ENCODE measurements at places on chromosomes 1 and 21. TPM values are rescaled to one million over a fixed set of nuclear protein-coding genes. Genes with fewer than 3 reads are reported as not detected.
A peak's percentile ranks its signal among the peaks of the same experiment; 100 is the strongest.

- H3K27me3 ChIP-seq, result no peaks in the 10 kb centered on the region
- H3K4me1 ChIP-seq, result peaks cover 5% of the 10 kb centered on the region
- no peak overlapping the region for H3K4me3 ChIP-seq
- peak overlapping the region; percentile 72 for H3K27ac ChIP-seq
Measured at GRCh38 chr1:236159704-236160539, 17.6 kb downstream of the GPR137B start.

- no peak overlapping the region for H3K27ac ChIP-seq
- no peak for DNase-seq
- peaks cover 11% of the 10 kb centered on the region for H3K27me3 ChIP-seq
- no peaks in the 10 kb centered on the region for H3K36me3 ChIP-seq
- H3K4me3 ChIP-seq, result no peak overlapping the region
- peaks cover 4% of the 10 kb centered on the region for H3K4me1 ChIP-seq
Measured at GRCh38 chr1:175862408-175862807, 119.0 kb upstream of the TNR start.

DNA sequence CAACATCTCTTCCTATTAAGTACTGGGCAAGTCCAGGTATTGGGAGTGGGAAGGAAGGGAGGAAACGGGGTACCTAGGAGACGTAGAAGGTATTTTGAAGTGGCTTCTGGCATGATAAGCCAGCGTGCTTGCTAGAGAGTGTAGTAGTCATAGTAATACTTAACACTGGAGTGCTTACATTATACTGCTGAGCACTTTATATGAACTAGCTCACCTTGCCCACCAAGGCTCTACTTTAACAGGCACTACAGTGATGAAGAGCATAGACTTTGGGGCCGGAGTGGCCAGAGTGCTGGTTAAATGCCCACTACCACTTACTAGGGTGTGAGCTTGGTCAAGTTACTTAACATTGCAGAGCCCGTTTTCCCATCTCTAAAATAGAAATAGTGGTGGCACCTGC lies 61.7 kb downstream of the ACP6 start:
- H3K27me3 ChIP-seq, result no peaks in the 10 kb centered on the region
- H3K36me3 ChIP-seq, result peaks cover 21% of the 10 kb centered on the region
- H3K4me1 ChIP-seq, result peaks cover 19% of the 10 kb centered on the region
- H3K27ac ChIP-seq, result no peak overlapping the region
- DNase-seq, result no peak

GRCh38 chr1:53982034-53982762 lies 35.8 kb downstream of the LDLRAD1 start:
- DNase-seq, result no peak
- peaks cover 20% of the 10 kb centered on the region for H3K4me1 ChIP-seq
- H3K27ac ChIP-seq, result peak overlapping the region; percentile 86
- peak overlapping the region; percentile 58 for H3K4me3 ChIP-seq
- H3K36me3 ChIP-seq, result no peaks in the 10 kb centered on the region

DNA sequence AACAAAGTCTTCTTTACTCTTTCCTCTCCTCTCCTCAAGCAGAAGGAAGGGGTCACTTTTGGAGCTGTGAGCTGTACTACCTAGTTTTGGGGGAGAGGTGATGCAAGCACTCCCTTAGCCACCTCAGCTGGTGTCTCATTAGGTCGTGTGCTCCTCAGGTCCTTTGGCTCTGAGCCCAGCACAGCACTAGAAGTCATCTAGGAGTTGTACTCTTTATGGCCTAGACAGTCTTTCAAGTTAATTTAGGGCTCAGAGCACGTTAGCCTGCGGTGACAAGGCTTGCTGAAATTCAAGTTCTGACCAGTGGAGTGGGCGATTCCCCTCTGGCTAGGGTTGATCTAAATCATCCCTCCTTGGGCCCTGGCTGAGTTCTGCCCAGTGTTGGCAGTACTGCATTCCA lies 48.0 kb upstream of the WDR26 start:
- no peak for DNase-seq
- H3K4me1 ChIP-seq, result no peaks in the 10 kb centered on the region
- H3K36me3 ChIP-seq, result peaks cover 2% of the 10 kb centered on the region

- DNase-seq, result no peak
- no peaks in the 10 kb centered on the region for H3K27me3 ChIP-seq
- no peak overlapping the region for H3K27ac ChIP-seq
- no peaks in the 10 kb centered on the region for H3K36me3 ChIP-seq
- peaks cover 12% of the 10 kb centered on the region for H3K4me1 ChIP-seq
- H3K4me3 ChIP-seq, result no peak overlapping the region
Measured at GRCh38 chr21:34023691-34024373, 49.5 kb upstream of the MRPS6 start.

CYP4A22 gene
- total RNA-seq, result not detected

IGSF3 gene
- 41.5 TPM for total RNA-seq

LRRC53 gene
- total RNA-seq, result not detected

Data from progenitor cell of endocrine pancreas (in vitro differentiated cells).